H54 (cell line): ENCODE measurements at places on chromosomes 3 and 15.

- DNase-seq, result no peak
These were observed 68.8 kb upstream of the IL12A start for GRCh38 chr3:159919873-159920272.

- DNase-seq, result no peak
These were observed 3.0 kb upstream of the C3orf52 start for GRCh38 chr3:112083239-112083638.

GRCh38 chr15:101852356-101852755 is 40.4 kb downstream of the OR4F15 start:
- DNase-seq, result no peak

DNA sequence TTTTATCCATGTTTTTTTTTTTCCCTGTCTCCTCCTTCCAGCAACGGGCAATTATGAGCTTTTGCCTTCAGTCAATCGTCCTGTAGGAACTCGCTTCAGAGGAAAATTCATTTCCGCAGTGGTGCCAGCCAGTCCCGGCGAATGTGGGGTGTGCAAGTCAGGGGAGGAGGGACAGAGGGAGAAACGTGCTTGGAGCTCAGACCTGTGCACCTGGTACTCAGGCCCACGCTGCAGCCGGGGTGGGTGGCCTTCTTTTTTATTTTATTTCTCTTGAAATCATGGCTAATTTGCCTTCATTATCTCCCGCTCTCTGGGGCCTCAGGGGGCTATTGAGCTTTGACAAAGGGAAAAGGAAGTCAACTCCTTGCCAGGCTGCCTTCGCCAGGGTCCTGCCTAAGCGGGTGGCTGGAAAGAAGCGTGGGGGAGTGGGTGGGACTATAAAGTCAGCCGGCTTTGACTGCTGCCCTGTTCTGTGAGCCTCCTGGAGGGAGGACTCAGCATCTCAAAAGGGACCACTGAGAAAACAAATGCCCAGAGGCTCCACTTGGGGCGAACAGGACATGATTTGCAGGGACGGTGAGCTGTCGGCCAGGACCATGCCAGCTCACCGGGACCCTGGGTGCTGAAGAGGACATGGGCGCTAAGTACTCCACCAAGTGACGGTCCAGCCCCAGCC is 5.5 kb downstream of the GRIP2 start:
- DNase-seq, result no peak

- DNase-seq, result no peak
These were observed 37.6 kb downstream of the FAM3D start for GRCh38 chr3:58628823-58629562.

GRCh38 chr3:11562277-11562881 is 81.3 kb downstream of the VGLL4 start:
- DNase-seq, result no peak

DNA sequence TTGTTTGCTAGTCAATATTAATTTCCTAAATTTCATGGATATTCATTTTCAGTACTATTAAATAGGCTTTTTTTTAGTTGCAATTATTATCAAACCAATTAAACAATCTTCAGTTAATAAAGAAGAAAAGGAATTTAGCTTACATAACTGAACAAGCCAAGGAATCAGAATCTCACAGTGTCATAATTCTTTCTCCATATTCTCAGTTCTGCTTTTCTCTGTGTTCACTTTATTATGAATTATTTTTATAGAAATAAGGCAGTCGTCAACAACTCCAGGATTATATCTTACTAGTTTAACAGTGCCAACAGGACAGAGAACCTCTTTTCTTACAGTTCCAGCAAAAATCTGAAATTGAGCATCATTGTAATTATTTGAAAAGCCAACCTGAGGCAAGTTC is 221.7 kb downstream of the CGGBP1 start:
- DNase-seq, result no peak

- DNase-seq, result no peak
These were observed 25.0 kb downstream of the TCF12 start for GRCh38 chr15:56943403-56943802.

GRCh38 chr3:152105446-152105845 is 163.3 kb upstream of the MBNL1 start:
- no peak for DNase-seq

- DNase-seq, result no peak
These were observed 436.5 kb upstream of the TBL1XR1 start for GRCh38 chr3:177633671-177634207.

DNA sequence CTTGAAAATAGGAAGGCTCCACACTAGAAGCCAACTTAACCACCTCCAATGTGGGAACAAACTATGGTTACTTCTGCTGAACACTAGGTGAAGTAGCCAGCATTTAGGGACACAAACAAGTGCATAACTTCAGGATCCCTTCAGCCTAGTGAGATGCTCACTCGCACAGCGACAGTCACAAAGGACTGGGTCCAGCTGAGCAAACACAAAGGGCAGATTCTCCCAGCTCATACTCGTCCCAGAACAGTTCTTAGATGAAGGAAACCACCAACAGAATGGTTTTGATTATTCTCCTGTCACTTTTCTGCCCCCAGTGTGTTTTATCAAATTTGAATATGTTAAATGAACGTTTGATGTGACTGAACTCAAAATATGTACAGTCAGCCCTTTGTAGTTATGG is 201.6 kb downstream of the KCNAB1 start:
- no peak for DNase-seq

DNA sequence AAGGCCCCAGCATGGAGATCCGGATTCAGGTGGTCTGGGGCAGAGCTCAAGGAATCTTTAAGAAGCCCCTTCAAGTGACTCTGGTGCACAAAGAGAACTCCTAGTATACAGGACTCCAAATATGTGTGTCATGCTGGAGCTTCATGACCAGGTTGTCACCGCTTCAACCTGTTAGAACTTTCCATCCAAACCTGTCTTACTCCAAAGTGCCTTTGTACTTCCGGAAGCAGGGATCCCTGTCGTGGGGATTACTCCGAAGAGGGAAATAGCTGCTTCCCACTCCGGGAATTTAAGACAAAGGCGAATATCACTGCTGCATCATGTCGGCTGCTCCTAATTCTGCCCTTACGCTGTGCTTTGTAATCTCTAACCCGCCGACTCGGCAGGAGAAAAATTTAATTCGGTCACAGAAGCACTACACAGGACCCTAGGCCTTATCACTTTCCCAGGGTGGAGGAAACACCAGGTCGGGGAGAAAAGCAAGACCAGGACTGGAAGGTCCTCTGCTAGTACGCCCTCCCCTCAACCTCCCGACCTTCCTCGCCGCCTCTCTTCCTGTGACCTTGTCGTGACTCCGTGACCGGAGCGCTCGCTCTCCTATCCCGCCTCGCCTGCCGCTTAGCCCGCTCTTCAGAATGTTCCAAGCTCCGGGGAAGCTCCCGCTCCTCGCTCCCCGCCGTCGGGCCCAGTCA is 730 bp downstream of the HIGD1A start:
- peak; percentile 34 for DNase-seq

- DNase-seq, result no peak
These were observed 647.4 kb upstream of the LMCD1 start for GRCh38 chr3:7854266-7854665.

DNA sequence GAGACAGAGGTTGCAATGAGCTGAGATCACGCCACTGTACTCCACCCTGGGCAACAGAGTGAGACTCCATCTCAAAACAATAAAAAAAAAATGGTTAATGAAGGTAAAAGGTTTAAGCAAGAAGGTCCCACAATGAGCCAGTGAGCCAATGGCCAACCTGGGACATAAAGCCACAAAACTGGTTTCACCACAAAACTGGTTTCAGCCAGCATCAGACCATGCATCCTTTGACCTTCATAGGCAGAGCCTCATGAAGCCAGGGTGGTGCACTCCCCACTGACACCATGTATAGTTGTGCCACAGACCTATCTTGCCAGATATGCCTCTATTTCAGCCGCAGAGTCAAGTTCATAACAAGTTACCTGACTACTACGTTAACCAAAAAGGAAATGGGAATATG is 41.9 kb downstream of the SCAP start:
- no peak for DNase-seq

DNA sequence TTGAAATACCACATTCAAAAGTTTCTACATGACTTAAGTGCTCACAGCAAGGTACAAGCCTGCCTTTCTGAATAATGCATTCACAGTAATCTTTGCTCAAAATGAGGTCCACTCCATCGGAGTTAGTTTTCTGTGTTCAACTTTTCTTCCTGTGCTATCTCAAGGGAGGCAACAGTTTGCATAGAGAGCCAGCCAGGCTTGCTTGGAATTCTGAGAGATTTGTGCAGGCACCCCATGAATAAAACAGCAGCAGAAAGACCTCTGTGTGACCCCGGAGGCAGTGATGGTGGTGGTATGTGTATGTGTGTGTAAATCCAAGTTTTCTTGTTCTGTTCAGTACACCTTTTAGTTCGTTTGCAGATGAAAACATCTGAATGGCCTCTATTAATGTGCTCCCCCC is 124.0 kb downstream of the ADAMTS9 start:
- no peak for DNase-seq

GRCh38 chr3:177615015-177615414 is 417.7 kb upstream of the TBL1XR1 start:
- peak; percentile 5 for DNase-seq

GRCh38 chr15:51837792-51838251 is 8.4 kb downstream of the TMOD3 start:
- no peak for DNase-seq

GRCh38 chr15:82771789-82772607 is 33.9 kb downstream of the FSD2 start:
- no peak for DNase-seq

DNA sequence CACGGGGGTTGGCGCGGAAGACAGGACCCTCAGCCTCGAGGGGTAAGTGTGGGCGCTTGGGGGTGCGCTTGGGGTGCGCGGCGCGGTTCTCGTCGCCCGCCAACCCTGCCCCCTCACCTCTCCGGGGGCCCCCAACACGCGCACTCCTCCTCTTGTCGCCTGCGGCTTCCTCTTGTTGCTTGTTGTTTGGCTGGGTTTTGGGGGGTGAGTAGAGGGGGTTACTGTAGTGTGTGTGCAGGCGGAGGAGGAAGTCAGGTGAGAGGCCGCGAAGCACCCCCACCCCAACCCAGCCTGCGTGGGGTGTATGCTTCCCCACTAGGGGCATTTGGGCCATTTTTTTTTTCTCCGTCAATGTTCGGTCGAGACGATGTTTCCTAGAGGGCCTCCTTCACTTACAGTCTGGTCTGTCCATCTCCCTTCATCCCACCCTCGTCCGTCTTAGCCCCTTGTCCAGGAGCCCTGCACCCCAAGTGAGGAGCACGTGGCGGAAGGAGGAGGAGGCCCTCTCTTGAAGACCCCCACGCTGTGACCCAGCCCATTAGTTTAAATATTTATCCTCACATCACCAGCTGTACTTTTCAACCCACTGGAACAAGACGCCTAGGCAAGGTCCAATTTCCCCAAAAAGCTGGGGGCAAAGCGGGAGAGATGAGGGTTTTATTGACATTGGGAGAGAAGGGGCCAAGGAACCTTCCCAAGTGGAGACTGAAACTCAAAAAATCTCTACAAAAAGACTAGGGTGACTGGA is 20.4 kb upstream of the SATB1 start:
- DNase-seq, result no peak

DNA sequence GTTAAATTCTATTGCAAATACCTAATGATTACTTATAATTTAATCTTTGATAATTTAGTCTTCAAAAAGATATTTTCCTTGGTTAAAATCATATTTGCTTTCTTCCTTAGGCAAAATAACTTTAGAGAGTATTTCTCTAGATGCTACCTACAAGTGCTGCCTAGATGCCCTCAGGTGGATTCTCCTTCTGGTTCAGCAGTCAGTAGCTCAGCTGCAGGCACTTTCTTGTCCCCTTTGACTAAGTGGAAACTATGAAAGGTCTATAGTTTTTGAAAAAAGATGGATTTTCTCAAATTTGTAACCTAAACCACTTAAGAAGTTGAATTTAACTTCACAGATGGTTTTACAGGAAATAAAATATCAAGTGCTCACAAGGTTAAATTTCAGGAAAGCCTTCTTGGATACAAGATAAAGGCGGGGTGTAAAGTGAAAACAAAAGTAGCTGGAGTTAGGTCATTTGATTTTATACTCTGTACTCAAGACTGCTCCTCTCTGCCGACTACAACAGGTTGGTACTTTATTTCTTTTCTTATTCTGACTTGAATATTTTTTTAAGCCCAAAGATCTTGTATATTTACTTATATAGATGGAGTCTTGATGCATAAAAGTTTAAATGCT is at the start of gene ACKR4:
TSS of gene ACKR4 (plus strand) at position 455 of the 618 bp plus-strand sequence. CDS start 3,128 bp downstream, outside the sequence.
- no peak for DNase-seq

- no peak for DNase-seq
These were observed 492.5 kb upstream of the TGFBR2 start for GRCh38 chr3:30113906-30114305.
